ENCODE measurements at places on chromosomes 6 and 20.

DNA sequence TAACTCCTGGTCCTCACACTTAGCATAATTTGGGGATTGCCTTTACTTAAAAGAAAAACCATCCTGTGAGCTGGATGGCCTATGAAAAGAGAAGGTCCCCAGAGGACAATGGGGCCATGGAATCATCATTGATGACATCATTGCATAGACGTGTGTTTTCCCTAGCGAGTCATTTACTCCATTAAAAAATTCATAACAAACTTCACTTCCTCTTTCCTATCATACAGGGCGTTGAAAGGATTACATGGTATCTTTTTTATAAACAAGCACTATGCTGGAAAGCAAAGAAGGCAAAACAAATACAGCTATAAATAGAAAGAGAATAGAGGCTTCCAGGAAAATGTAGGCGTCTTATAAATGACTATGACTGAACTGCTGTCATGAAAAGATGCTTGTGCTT lies 11.3 kb upstream of the COL12A1 start:
- peak; percentile 56 for DNase-seq

- no peak for DNase-seq
These were observed 15.2 kb downstream of the DDO start for GRCh38 chr6:110400208-110400607.

- no peak for DNase-seq
These were observed 81.9 kb upstream of the RREB1 start for GRCh38 chr6:7025861-7026260.

GRCh38 chr6:3455569-3456394 lies 1.1 kb downstream of the SLC22A23 start:
- no peak for DNase-seq

DNA sequence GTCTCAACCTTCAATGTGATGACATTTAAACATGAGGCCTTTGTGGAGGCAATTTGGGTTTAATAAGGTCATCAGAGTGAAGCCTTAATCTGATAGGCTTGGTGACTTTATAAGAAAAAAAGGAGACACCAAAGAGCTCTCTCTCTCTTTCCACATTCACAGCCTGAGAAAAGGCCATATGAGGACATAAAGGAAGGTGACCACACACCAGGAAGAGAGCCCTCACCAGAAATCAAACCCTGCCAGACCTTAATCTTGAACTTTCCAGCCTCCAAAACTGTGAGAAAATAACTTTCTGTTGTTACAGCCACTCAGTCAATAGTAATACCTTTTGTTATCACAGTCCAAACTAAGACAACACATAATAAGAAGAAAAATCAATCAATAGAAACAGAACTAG lies 47.7 kb downstream of the COL12A1 start:
- DNase-seq, result no peak

GRCh38 chr6:148538261-148539190 lies 195.9 kb downstream of the SASH1 start:
- DNase-seq, result peak; percentile 58

GRCh38 chr20:16552015-16552414 lies 21.2 kb downstream of the KIF16B start:
- DNase-seq, result no peak

GRCh38 chr20:25310921-25311728 lies 63.2 kb downstream of the PYGB start:
- peak; percentile 93 for DNase-seq

- no peak for DNase-seq
These were observed 24.3 kb upstream of the CDYL start for GRCh38 chr6:4751823-4752464.

DNA sequence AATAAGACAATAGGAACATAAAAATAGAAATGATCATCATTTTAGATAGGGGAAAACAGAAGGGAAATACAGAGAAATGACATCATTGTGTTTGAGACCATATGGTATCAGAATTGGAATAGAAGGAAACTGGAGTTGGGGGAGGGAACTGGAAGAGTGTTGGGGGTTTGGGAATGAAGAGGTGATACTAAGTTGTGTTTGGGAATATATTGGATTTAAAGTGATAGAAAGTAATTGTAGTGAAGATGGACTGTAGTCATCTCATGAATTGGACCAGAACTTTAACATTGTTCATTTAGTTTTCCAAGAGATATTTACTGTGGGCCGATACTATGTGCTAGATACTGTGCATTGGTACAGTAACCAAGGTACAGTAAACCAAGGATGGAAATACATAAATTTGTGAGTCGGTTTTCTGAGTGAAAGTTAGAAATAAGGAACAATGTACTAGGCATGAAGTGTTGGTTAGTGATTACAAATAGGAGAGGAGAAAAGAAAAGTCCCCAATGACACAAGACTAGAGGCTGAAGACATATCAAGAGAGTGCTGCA lies 32.3 kb downstream of the KCNQ5 start:
- DNase-seq, result no peak

DNA sequence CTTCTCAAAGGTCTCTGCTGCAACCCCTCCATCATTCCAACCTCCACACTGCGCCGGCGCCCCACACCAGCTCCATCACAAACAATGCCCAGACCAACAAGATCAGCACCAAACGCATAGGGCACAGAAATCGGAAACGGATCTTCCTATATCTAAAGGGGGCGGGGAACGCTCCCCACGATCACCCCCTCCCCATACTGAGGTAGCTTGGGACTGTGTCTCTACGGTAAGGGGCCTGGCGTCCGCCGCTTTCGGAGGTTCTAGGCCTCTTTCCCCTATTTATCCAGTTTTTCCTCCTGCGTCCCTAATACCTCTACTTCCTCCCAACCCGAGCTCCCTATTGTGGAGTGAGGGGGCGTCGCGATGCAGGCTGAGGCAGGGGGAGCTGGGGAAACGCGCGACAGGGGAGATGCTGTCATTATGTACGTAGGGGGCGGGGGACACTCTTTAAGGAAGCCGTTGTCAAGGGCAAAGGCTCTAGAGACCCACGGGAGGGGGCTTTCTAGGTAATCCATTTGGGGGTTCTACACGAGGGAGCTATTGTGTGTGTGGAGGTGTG lies 909 bp downstream of the DNAAF9 start:
- DNase-seq, result no peak

DNA sequence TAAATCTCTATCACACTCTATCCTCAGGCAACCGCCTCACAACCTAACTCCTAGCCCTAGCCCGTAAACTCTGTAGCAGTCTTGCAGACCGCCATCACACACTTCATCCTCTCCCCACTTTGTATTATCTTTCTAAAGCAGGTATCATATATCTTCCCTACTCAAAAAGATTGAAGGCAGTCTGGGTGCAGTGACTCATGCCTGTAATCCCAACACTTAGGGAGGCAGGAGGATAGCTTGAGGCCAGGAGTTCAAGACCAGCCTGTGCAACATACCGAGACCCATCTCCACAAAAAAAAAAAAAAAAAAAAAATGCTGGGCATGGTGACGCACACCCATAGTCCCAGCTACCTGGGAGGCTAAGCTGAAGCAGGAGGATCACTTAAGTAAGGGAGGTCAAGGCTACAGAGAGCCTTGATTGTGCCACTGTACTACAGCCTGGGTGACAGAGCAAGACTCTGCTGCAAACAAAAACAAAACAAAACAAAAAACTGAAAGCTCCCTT lies 22.9 kb downstream of the RANBP9 start:
- DNase-seq, result no peak

DNA sequence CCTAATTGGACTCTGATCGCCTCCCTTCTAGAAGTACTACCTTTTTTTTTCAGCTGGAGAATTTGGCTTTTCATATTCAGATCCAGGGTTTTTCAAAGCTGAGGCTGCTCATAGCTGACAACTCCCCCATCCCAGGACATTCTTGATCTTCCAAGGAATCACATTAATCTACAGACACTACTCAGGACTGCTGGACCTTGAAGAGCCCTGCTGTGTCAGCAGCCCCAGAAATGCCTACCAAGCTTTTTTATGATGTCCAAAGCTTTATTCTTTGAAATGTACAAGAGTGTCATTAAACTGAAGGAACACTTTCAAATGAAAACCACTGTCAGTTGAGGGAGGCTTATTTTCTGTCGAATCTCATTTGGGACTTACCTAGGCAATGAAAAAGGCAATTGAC lies 704.1 kb downstream of the PTPRT start:
- DNase-seq, result no peak

DNA sequence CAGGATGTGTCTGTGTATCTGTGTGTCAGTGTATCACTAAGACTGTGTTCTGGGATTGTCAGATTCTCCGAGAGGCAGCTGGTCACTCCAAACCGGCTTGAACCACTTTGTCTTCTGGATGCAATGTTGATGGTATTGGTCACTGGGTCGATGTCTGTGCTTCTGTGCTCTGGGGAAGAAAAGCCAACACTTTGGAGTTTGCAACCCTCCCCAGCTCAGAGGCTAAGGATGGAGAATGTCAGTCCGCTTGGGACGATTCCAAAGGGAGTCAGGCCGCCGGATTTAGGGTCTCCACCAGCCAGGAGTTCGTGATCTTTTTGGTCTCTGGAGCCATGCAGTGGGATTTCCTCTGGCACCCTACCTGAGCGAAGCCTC lies 5.2 kb downstream of the MAFB start:
- no peak for DNase-seq
